Umbilical cord (tissue), 2 donors: ENCODE measurements at places on chromosomes 12 and 14. TPM values are rescaled to one million over a fixed set of nuclear protein-coding genes. Genes with fewer than 3 reads are reported as not detected.

DNA sequence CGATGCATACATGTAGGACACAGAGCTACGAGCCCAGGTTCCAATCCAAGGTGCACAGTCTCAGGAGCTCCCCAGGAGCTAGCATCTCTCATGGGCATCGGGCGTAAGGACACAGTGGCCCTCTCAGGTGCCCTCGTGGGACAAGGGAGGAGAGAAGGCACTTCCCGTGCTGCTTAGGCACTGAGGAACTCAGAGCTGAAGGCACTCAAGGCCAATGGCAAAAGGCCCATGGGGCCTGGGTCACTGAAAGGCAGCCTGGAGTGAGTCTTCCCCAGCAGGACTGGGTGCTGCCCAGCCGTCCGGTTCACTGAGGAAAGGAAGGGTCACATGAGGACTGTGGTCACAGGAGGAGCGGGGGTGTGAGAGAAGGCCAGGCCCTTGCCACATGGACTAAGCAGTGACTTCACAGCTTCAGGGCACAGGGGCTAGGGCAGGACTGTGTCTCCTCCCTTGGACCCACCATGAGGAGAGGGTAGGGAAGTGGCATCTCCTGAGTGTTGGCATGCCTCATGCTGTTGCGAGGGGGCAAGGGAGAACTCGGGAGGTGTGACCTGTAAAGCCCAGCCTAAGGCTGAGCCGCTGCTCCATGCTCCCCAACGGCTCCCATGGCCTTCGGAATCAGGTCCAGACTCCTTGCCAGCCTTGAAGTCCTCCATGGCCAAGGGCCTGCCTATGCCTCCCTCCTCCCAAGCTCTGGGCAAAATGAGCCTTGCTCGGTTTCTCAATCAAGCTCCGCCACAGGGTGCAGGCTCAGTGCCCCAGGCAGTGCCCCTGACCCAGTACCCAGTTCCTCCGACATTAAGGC is 51.8 kb downstream of the CHGA start:
- no peak for DNase-seq

GRCh38 chr12:46546634-46547273 is 174.2 kb upstream of the SLC38A2 start:
- no peak for DNase-seq

OTX2 gene
- 3.4 TPM for total RNA-seq

TCL1B gene
- total RNA-seq = 4.1 TPM

- DNase-seq = peak; percentile 6
Observed at GRCh38 chr12:16955083-16955657, 349.2 kb upstream of the LMO3 start.

CRADD gene
- total RNA-seq = 30.3 TPM

- no peak for DNase-seq
Observed at GRCh38 chr14:70811578-70811977, 2.3 kb upstream of the MAP3K9 start.

GRCh38 chr14:90278199-90279175 is 22.1 kb downstream of the PSMC1 start:
- DNase-seq = no peak

GLT8D2 gene
- 56.1 TPM for total RNA-seq

GRCh38 chr14:73758392-73759182 is 44.4 kb upstream of the PNMA1 start:
- peak; percentile 61 for DNase-seq

- no peak for DNase-seq
Observed at GRCh38 chr12:45220969-45221368, 5.1 kb downstream of the ANO6 start.

SPX gene
- total RNA-seq = 7.7 TPM

DNA sequence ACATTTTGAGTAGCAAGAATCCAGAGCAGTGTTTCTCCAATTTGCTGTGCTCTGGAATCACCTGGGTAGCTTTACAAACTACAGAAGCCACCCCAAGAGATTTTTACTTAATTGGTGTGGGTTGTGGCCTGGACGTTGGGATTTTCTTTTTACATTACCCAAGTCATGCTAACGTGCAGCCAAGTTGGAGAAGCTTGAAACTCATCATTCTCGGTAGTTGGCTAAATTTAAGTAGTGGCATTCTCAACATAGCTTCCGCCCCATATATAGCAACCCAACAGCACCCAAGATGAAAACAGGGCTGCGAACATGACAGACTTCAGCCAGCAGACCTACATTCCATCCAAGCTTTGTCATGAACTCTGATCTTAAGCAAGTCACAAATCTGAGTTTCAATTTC is 25.0 kb downstream of the DAD1 start:
- DNase-seq = peak; percentile 48

SLC39A5 gene
- total RNA-seq = not detected

OTUB2 gene
- 1.9 TPM for total RNA-seq

GRCh38 chr12:110579535-110580253 is 3.4 kb downstream of the PPTC7 start:
- DNase-seq = no peak

GRCh38 chr14:28157887-28158791 is 608.4 kb upstream of the FOXG1 start:
- no peak for DNase-seq

DNA sequence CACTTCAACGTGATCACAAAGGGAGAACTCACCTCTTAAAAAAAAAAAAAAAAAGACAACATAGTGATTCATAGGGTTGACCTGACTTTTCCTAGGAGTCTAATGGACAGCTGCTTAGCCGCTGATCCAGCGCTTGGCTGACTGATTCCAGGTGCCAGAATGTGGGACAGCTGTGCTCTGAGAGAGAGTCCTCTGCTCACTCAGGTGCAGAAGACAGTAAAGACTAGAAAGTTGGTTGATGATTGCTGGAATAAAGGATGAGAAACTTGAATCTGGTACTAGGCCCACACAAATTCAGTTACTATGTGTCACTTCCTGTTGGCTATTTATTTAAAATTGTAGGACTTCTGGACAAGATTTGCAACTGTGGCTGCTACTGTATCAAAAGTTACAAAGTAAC is 229.4 kb downstream of the CHST11 start:
- no peak for DNase-seq
